ENCODE measurements at places on chromosomes 11 and 22.

DNA sequence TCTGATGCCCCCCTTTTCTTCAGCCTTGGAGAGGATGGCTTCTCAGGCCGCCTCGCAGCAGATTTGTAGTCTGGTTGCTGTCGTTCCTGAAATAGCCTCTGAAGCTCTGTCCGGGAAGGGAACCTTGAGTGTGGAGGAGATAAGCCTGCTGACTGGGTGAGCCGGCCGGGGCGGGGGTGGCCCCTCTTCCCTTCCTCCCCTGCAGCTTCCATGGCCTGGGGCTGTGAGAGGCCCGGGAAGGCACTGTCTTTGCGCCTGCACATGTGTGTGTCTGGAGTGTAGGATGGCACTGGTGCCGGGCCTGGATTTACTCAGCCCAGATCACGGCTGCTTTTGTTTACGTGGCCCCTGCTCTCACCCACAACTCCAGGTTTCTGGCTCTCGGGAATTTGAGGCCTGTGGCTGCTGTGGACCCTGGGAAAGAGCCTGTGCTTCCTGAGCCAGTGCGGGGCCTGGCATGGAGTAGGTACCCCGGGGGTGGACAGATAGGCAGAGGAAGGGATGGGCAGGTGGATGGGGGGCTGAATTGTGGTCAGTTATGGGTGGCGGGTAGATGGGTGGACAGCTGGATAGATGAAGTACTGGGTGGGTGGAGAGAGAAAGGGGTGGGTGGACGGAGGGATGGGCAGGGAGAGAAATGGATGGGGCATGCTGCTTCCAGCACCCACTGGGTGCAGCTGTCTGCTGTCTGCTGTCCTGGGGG lies 16.6 kb downstream of the KCNQ1 start:
- DNase-seq: no peak

DNA sequence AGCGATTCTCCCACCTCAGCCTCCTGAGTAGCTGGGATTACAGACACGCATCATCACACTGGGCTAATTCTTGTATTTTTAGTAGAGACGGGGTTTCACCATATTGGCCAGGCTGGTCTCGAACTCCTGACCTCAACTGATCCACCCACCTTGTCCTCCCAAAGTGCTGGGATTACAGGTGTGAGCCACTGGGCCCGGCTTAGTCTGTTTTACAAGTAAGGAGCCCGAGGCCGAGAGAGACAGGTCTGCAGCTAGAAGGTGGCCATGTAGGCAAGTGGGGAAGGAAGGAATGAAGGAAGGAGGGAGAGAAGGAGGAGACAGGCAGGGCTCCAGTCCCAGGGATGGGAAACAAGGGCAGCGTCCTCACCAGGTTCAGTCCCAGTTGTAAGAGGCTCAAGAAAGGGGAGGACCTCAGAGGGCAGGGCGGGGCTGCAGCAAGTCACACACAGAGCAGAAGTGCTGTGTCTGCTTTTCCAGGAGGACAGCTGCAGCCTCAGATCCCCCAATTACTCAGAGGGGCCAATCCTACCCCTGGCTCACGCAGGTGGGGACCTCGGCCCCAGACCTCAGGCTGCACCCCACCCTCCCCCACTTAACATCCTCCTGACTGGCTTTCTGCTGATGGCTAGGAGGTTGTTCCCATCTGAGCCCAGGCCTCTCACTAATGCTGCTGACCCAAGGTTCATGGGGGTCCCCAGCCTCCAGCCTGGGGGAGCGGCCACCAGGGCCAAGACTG lies 53.8 kb upstream of the PRR5 start:
- DNase-seq: no peak

DNA sequence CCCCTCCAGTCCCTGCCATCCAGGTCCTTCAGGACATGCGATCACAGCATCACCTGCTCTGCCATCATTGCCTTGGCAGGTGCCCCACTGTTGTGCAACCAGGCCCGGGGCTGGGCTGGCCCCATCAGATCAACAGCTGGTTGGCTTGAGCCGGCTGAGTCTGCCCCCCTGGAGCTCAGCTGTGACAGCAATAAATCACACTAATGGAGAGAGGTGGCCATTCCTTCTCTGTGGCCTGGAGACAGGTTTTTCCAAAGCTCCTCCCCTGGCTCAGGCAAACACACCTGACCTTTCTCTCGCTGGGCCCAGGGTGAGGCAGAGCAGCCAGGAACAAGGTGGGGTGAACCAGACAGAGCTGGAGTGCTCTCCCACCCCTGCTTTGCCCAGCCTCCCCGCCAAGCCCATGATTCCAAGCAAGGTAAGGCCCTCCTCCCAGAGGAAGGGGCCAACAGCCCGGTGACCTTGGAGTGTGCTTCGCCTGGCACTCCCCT lies 8.9 kb upstream of the FXYD2 start:
- DNase-seq: peak; percentile 68

DNA sequence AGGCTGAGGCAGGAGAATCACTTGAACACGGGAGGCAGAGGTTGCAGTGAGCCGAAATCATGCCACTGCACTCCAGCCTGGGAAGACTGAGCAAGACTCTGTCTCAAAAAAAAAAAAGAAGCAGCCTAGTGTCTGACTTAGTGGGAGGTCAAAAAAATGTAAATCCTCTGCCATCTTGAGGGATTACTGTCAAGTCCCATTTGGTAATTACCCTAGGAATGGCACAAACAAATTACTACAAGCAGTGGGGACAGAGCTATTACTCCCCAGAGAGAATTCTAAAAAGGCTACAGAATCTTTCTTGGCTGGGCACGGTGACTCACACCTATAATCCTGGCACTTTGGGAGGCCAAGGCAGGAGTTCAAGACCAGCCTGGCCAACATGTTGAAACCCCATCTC lies 3.8 kb downstream of the SERPING1 start:
- DNase-seq: no peak

DNA sequence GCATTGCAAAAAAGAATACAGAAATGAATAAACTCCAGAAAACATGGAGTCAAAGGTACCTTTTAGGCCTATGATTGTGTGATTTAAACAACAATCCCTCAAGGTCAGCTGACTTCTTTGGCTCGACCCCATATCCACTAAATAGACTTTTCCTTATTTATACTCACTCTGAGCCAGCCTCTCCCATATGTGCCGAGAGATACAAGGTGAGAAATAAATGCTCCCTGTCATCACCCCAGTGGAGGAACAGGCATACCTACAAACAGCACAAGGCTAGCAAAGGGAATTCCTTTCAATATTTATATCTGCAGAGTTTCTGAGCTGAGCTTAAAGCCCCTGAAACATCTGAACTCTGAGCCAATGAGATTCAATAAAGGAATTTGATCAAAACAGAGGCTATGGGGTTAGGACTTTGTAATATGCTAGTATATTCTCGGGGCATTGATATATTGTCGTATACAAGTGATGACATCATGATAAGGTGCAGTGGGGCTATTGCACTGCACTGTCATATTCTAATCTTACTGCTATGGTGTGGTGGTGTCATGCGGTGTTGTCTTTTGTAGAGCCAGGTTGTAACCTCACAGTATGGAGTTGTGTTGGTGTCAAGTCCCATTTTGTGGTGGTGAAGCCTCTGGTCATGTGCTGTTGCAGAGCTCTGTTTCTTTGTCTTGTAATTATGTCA lies 56.0 kb upstream of the GALNT18 start:
- DNase-seq: no peak

DNA sequence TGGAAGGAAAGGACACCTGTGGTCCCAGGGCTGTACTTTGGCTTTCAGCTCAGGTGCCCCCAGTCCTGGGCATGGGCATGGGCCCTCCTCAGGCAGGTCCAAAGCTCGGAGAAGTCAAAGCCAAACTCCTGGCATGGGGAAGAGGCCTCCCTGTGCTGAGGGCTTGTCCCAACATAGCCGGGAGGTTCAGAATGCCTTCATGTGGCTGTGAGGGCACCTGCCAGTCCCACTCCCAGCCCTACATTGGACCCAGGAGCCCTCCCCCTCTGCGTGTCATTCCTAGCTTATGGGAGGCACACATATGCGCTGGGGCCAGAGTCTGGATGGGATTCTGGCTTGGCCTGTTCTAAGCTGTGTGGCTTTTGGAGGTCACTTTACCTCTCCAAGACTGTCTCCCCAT lies 1.0 kb upstream of the KLHL35 start:
- DNase-seq: no peak

- DNase-seq: no peak
Observed at GRCh38 chr11:116928845-116929244, 91.4 kb upstream of the APOA1 start.

DNA sequence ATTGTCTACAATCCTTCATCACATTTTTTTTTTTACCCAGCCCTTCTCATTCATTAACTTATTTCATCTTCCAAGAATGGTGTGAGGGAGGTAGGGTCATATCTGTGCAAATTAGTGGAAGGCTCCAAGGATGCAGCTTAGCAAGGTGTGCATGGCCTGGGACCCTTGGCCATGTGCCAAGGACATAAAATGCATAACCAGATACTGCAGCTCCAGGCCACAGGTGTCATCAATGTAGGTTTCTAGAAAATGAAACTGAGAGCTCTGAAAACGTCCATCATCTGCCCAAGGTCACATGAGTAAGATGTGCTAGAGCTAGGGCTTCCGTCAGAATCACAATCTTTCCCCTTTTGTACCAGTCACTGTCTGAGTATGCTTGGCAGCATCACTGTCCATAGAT lies 29.8 kb downstream of the ANKK1 start:
- DNase-seq: no peak

- no peak for DNase-seq
Observed at GRCh38 chr11:134786636-134787035, 374.6 kb upstream of the B3GAT1 start.

- no peak for DNase-seq
Observed at GRCh38 chr11:33060271-33060670, 20.9 kb downstream of the TCP11L1 start.

- DNase-seq: no peak
Observed at GRCh38 chr11:45477588-45477987, 187.8 kb downstream of the CHST1 start.

- no peak for DNase-seq
Observed at GRCh38 chr11:1054143-1055108, 17.9 kb upstream of the MUC6 start.

DNA sequence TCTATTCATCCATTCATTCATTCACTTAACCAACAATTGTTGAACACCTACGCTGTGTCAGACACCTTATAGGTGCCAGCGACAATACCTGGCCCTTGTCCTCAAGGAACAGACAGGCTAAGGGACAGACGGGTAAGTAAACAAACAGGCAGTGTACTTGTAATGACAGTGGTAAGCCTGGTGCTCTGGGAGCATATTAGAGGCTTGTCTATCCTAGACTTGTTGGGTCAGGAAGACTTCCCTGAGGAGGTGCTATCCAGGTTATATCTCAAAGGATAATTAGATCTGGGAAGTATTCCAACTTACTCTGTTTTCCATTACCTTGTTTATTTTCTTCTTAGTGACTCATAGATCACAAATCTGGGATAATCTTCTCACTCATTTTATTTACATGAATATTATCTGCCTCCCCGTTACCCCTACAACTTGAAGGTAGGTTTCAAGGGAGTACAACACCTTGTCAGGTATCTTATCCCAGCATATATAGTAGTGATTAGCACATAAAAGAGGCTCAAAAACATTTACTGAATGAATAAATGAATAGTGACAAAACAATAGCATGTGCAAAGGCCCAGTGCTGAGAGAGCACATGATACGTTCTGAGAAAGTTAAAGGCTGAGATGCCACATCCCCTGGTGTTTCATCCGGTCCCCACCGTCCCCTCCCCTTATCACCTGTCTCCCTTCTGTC lies 75.3 kb upstream of the NCAM1 start:
- no peak for DNase-seq

DNA sequence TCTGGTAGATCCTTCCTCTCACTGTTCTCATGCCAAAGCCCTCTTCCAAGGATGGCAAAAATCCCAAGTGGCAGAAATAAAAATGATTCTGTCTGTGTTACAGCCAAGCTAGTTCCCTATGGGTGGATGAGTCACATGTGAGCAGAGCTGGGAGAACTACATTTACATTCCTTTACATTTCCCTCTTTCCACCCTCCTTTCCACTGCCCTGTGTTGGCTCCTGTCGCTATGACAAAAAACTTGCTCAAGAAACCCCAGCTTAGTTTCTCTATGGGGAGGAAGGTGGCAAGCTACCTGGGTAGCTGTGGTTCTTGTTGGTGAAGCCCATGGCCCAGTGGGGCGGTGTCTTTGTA lies 10.2 kb upstream of the DDB2 start:
- no peak for DNase-seq

- no peak for DNase-seq
Observed at GRCh38 chr11:10693509-10694081, at the start of gene IRAG1. Gene IRAG1 (minus strand): TSS chr11:10693755. CDS start chr11:10693602, 153 bp downstream.

DNA sequence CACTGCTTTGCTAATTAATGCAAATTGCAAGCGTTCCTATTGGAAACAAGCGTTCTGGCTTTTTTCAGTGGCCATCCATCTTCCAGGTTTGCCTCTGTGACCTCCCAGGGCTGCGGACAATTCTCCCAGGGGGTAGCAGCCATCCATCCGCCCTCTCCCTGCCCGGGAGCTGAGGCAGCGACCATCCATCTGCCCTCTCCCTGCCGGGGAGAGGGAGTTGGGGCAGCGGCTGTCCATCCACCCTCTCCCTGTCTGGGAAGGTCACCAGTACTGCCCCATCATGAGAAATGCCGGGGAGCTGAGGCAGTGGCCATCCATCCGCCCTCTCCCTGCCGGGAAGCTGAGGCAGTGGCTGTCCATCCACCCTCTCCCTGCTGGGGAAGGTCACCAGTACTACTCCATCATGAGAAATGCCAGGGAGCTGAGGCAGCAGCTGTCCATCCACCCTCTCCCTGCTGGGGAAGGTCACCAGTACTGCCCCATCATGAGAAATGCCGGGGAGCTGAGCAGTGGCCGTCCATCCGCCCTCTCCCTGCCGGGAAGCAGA lies 394.7 kb downstream of the BRD1 start:
- no peak for DNase-seq

DNA sequence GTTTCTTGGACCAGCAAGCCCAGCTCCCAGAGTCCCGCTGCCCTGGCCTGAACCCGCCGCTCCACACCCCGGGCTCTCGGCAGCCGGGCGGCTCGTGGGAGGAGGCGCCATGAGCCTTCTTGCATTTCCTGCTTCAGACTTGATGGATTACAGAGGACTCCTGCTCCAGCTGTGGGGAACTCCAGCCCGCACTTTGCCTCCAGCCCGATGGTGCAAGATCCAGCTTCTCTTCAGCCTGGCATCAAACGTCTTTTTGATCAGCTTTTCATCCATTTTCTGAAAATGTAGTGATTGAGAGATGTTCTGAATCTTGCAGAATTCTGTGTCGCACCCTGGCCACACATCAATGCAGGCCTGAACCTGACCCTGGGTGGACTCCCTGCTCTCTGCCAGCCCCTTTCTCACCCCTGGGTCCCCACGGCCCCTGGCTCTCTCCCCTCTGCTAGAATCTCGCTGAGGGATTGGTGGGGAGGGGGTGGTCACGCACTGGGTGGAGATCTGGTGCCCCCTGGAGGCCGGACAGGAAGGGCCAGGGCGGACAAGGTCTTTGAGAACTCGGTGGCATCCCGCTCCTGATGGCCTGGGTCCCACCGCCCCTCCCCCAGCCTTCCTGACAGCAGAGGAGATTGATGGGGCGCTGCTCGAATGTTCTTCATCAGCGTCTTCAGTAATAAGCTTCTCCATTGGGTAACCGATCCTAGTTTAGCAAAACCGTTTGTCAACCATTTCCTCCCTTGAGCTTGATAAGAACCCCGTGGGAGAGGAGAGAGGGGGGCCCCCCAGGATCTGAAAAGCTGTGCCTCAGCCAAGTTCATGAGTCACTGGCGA lies 12.1 kb upstream of the NFAM1 start:
- peak; percentile 75 for DNase-seq
